ENCODE measurements at places on chromosomes 3 and 15.
A peak's percentile ranks its signal among the peaks of the same experiment; 100 is the strongest.

DNA sequence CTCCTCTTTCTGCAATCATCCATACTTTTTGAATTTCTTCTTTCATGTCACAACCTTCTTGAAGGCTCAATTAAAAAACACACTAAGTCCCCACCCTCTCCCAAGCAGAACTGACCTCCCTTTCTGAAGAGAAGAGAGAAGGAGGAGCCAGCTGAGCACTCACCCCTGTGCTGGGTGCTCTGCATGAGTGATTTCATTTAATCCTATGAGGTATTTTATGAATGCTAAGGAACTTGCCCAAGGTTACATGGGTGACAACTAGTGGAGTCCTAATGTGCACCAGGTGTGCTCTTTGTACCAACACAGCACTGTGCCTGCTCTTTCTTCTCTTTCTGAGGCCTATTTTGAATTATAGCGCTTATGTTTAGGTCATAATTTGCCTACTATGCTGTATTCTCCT, 135.6 kb downstream of the DUT start:
- DNase-seq: no peak

DNA sequence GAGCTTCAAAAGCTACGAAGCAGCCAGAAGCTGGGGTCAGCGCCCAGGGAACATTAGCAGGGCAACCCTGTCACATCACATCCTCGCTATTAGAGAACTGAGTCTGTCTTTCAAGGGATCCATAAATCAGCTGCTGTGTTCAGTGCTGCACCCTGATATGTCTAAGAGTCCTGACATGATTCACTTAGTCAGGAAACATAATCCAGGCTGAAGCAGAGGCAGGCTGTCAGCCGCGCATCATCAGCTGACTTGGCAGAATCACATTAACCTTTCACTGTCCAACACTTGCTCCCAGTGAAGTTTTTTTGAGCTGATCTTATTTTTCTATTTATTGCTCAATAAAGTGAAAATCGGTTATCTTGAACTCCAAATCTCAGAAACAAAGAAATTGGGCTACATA, 23.5 kb downstream of the MYH15 start:
- peak; percentile 8 for DNase-seq

- no peak for DNase-seq
Observed at GRCh38 chr3:194756791-194757325, 71.2 kb downstream of the FAM43A start.

- no peak for DNase-seq
Observed at GRCh38 chr3:17747174-17747889, 4.9 kb upstream of the TBC1D5 start.

GRCh38 chr3:12886106-12886679, 44.8 kb upstream of the RPL32 start:
- DNase-seq: no peak

DNA sequence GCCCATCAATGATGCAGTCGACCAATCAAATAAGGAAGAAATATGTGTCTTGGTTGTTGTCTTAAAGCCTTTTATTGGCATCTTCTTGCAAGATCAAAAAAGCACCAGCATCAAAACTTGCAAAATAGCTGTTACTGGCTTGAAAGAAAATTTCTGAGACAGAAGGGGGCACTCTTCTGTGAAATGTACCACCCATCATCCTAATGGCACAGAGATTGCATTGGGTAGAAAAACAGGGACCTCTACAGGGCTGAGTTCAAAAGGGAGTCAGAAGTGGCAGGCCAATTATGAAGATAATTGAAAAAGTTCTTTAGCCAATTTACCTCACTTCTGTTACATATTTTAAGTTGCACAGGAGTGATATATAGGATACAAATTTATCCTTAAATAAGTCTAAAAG, 122.3 kb upstream of the GPR149 start:
- DNase-seq: peak; percentile 33

DNA sequence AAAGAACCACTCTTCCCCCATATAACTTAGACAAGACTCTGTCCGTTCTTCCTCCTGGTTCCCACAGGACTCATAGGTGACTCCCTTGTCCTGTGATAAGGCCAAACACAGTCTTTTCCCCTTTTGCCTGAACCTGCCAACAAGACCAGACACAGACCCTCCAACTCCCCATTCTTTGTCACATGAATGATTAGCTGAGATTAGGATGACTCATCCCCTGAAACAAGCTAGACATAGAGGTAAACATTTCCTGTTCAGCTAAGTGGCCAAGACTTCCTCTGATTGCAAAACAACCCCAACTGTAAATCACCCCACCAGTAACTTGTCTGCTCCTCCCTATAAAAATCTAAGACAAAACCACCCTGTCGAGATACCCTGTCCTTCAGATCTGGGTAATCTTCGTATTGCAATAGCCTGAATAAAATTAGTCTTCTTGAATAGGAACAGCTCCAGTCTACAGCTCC, 11.4 kb upstream of the HTR3E start:
- DNase-seq: no peak

DNA sequence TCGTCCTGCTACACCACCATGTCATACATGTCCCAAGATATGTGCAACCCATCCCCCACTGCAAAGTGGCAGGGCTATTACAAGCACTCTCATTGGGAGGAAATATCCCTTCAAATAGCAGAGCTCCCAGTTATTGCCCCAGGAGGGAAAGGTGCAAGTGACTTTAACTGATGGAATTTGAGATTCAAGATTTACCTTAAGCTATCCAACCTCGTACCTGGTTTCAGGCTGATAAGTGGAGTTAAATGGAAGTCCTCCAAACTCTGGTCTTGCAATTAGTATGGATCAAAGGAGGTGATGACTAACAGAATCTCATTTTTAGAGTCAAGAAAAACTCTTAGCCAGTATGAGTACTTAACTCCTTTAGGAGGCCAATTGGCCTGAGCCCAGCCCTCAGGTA, 2.1 kb downstream of the SLCO2A1 start:
- DNase-seq: no peak

DNA sequence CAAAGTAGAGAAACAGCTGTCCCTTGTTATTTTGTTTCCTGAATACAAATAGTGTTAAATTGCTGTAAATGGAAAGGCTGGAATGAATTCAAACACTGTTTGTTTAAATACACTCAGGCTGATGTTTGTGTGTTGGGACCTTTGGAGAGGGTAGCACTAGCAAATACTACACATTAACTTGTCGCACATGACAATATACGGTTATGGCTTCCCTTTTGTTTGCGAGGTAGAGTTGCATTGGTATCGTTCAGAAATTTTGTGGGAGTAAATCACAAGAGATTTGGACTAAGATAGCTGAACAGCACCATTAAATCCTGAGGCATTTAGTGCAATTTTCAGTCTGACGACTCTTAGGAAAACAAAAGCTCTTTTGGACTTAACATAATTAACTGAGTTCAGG, 213.0 kb upstream of the ROBO2 start:
- DNase-seq: no peak

DNA sequence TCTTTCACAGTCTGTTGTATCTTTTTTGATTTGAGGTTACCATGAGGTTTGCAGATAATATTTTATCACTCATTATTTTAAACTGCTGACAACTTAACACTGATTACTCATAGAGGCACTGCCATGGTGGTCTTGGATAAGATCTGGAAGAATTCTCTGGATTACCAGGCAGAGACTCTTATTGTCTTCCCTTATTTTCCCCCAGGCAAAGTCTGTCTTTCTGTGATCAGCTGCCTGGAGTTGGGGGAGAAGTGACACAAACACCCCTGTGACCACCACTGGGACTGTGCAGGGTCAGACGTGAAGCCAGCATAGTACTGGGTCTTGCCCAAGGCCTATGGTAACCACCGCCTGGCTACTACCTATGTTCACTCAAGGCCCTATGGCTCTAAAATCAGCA, 4.7 kb downstream of the PATL2 start:
- DNase-seq: no peak

DNA sequence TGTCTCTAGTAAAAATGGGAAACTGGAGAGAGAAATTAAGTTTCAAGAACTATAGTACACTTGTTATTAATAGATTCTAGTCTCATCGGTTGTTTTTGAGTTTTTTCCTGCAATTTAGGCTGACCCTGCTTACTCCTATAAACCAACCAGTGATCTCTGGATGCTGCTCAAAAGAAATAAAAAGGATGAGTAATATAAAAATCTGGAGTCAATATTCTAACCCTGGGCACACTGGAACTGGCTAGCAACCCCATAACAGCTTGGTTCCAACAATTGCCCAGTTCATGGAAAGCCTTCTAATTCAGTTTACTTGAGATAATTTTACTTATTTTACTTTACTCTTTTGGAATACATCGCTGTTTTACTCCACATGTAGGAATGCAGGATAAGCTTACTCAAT, 211.6 kb downstream of the GBE1 start:
- no peak for DNase-seq

DNA sequence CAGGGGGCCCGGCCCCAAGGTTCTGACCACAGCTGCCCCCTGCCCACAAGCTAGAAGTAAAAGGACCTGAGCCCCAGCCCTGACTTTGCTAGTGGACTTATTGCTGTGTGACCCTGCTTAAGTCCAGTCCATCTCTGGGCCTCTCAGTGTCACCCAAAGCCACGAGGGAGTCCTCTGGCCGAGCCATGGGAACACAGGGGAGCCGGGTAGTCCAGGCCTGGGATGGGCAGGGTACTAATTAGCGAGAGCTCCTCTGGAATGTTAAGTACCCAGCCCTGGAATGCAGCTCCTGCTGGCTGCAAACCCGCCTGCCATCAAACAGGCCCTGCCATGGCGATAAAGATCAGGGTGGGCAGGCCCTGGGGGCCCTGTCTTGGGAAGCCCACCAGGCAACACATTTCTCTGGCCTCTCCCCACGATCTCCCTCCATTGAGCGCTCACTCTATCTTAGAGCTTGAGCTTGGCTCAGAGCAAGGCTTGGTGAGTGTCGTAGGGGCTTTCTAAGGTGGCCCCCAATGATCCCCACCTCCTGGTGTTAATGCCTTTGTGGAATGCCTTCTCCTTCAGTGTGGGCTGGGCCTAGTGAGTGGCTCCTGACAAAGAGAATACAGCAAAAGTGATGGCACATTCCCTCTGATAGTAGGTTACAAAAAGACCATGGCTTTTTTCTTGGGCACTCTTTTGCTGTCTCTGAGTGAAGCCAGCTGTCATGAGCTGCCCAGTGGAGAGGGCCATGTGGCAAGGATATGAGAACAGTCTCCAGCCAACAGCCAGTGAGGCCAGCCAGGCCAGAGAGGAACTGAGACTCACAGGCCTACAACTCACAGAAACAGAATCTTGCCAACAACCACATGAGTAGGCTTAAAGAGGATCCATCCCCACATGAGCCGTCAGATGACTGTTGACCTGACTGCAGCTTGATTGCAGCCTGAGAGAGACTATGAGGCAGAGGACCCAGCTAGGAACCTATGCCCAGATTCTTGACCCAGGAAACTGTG, 133.1 kb downstream of the SMAD6 start:
- DNase-seq: peak; percentile 93

- DNase-seq: no peak
Observed at GRCh38 chr3:30644615-30645014, 38.2 kb downstream of the TGFBR2 start.

- DNase-seq: no peak
Observed at GRCh38 chr3:193237030-193237429, 4.0 kb upstream of the PLAAT1 start.

DNA sequence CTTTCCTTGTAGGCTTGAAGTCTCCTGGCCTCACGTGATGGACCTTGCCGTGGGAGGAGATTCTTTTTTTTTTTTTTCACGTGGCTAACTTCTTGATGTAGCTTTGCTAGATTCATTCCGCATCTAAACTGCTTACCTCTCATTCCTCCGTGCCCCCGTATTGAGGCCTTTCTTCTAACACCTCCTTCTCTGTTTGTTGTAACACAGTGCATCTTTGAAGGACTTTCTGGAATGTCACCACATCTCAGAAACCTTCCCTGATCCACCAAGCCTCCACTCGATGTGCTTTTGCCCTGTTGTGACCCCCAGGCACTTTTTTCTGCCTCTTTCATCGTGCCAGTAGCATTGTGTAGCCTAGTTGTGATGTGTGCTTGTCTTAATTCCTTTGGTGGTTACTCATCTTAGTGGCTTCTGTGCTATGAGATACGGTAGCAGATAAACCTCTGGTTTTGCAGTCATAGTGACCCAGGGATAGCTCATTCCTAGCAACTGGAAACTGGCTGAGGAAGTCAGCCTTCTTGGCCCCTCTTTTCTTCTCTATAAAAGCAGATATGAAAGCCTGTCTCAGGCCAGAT, 1.6 kb upstream of the BNC1 start:
- DNase-seq: no peak

DNA sequence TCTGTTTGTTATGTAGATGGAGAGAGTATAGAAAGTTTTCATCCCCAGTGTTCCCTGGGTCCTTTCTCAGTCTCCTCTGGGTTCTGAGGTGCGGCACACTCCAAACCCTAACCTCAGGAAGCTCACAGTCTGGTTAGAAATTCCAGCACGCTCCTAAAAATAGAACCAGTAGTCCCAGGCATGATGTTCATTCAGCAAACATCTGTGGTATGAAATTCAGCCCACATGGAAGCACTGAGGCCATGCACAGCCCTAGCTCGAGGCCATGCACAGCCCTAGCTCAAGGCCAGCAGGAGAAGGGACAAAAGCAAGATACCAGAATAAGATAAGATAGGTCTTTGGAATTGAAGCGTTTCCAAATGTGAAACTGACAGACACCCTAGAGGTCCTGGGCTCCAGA, 82.3 kb upstream of the OXTR start:
- no peak for DNase-seq

- DNase-seq: no peak
Observed at GRCh38 chr15:92140796-92141195, 252.9 kb upstream of the ST8SIA2 start.

DNA sequence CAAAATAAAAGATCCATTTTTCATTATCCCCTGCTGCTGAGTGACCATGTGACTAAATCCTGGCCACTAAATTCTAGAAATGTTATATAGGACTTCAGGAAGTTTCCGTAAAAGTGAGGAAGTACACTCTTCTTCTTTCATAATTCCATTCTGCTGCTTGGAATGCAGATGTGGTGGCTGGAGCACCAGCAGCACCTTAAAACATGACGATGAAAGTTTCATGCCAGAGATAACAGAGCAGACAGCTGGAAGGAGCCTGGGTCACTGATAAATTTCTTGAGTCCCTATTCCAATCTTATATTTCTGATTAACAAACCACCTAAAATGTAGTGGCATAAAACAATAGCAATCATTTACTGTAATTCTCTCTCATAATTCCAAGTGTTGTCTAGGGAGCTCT, 238.7 kb downstream of the TBL1XR1 start:
- no peak for DNase-seq

DNA sequence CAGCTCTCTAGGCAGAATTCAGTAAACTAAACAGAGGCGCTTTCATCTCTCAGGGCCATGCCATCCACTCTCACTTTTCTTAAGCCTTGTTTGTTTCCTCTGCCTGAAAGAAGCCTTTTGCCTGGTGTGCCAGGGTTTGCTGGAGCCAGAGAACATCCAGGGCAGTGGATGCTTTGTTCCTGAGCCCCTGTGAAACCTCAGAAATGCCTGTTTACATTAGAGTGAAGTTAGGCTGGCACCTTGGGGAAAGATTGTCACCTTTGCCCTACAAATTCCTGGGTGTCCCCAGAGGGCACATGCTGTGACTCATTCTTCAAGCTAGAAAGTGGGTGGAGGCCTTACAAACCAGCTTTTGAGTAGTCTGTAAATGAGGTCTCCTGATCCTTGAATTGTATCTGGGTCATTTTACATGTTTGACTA, 10.7 kb upstream of the TRAK1 start:
- no peak for DNase-seq

Data from cerebellar cortex (tissue), 1 donor.